ENCODE measurements at places on chromosomes 6 and 20.

DNA sequence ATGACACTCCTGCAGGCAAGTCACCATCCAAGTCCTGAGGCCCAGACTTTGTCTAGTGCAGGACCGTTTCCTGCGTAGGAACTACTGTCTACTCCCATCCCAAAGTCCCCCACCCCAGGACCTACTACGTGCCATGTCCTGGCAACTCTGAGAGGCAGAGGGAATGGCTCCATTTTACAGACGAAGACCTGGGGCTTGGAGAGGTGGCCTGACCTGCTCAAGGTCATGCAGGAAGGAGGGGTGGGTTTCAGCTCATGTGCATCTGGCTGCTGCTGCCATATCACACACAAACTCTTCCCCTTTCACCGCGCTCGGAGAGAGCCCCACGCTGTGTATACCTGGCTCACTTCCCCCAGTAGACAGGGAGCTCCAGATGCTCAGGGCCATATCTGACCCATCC is 1.2 kb upstream of the NOL4L start:
- no peak for DNase-seq

GRCh38 chr6:97913721-97914120 is 630.7 kb upstream of the MMS22L start:
- DNase-seq = no peak

DNA sequence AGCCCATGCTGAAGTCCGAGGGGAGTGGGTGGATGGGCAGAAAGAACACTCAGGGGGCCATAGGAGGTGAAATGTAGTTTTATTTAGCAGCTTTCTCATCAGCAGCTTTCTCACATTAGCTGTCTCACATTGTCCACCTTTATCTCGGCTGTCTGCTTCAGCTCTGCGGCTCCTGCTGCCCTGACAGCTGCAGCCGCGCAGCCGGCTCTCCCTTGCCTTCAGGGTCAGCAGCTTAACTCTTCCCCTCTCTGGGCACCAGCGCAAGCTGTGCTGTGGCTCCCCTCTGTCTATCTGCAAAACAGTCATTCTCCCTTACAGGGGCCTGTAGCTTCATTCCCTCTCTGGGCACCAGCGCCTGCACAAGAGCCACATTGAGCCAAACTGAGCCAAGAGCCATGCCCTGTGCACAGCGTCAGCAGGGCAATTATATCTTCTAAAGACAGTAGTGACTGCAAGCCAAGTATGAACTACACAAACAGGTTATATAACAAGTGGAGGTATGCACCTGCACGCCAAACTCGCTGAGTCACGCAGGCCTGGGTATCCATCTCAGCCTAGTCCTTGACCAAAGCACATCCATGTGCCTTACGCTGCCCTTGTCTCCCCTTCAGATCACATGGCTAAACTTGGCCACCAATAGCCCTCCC is 198.8 kb downstream of the EYA2 start:
- DNase-seq = no peak

DNA sequence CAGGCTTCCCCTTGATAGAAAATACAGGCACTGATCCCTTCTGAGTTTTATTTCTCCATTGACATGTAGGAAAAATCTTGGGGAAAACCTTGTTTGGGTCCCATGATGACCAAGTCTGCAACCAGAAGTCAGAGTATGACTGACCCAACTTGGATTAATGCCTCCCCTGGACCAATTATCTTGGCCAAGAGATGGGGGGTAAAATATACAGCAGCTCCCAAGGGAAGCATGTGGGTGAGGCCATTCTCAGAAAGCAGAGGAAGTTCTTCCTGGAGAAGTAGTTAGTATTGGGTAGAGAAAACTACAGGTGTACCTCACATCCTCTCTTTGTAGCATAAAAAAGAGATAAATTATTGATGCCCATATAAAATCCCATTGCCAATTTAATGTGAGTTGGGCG is 285.2 kb upstream of the PLCB4 start:
- DNase-seq = no peak

DNA sequence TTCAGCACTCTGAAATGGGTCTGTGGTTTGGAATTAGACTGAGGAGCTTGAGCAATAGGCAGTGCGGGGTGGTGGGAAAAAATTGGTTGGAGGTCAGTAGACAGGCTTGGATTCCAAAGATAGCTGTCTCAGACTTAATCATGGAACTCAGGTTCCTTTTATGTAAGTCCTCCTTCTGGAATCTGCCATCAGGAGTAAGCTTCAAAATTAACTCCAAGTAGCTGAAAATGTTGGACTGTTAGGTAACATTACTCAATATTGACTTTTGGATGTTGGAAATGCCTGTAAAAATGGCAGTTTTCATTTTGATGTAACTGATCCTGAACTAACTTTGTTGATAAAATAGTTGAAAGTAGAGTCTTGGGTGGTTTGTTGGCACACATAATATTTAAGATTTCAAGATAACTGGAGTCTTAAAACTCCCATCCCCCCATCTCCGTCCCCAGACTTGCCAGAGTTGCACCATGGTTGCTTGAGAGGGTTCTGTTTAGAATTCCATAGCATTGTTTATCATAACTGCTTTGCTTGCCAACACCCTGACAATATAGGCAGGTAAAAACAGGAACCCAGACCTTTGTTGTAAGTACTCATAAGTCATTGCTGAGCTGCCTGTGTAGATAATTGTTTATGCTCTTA is 83.0 kb downstream of the PHF20 start:
- DNase-seq = no peak

DNA sequence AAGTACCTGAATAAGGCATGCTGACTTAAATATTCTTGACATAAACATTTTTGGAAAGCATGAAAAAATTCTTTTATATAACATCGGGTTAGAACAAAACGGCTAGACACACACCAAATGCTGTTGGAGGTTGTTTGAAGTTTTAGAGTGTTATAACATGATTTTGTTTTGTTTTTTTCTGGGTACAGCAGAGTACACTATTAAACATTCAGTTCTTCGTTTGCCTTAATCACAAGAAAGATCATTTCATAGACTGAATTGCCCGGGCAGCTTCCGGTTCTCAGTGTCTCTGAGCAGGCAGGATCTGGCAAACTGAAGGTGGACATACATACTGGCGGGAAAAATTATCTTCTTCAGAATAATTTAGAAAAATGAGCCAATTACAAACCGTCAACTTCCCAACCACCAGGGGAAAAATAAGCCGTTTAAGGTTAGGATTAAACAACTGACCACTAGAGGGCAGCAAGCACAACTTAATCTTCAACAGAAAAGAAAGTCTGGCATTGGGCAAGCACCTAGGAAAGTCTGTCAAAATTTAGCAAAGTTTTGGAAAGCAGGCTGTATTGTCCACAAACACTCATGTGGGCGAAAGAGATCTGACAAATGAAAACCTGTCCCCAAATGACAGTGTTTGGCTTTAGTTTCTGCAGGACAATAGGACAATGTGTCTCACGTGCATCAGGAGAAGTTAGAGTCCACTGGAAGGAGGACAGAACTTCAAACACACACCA is 15.0 kb downstream of the ZNF217 start:
- peak; percentile 56 for DNase-seq

DNA sequence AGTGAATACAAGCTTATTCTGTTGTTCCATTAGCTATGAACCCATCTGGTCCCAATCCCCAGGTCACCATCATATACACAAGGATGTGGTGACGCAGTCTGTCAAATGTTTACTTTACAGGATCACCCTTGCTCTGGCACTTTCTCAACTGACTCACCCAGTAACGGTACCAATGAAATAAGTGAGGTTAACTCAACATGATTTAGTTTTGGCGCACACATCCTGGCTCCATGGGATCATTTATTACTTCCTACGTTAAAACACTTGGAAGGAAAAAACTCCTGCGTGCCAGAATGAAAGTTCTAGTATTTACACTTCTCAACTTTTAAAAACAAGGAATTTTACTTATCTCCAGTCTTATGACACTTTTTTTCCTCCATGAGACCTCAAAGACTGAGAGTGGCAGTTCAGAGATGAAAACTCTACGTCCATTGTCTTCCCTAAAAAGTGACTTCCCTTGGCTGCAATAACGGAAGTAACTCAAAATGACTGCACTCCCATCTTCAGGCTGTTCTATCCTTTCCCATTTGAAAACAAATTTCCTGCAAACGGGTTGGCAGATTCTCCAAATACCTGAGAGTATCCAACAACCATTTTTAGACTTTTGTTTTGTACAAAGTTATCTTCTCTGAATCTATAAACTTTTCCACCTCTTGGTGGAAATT is 15.9 kb downstream of the AGPAT4 start:
- DNase-seq = no peak

DNA sequence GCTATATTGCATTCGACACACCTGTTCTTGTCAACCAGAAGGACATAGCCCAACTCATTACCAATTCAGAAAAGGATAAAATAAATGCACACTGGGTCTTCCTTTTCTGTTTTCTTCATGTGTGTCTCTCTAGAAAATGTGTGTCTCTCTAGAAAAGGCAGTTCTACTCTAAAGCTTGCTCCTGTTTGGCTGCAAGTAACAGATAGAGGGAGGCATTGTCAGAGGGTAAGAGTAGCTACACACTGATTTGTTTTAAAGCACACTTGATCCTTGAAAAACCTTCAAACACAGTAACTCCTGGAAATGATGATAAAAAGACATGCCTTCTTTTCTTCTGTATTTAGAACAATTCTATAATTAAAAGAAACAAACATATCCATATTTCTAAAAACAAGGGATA is 21.3 kb downstream of the GRM1 start:
- DNase-seq = no peak

GRCh38 chr20:49288250-49288751 is 10.4 kb upstream of the ZNFX1 start:
- DNase-seq = no peak

DNA sequence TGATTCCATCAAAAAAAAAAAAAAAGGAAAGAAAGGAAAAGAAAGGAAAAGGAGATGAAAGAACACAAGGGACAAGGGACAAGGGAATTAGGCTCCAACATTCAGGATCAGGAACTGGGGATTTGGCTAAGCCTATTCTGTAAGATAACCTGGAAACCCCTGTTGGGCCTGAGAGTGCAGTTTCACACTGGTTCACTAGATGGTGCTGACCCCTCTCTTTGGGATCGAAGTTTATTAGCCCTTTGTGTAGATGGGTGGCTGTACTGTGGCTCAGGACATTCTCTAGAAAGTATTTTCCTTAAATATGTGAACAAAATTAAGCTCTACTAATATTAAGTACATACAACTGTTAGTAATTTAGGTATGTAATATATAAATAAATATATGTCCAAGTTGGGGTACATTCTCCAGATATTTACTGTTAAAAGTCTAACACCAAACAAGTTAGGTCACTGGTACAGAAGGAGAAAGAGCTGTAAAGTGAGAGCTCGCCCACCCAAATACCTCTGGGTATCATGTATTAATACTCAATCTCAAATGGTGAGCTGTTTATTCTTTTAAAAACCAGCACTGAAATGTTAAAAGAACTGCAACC is 6.3 kb downstream of the OR2A4 start:
- peak; percentile 63 for DNase-seq

- DNase-seq = no peak
Observed at GRCh38 chr6:14921170-14921569, 324.7 kb upstream of the JARID2 start.

DNA sequence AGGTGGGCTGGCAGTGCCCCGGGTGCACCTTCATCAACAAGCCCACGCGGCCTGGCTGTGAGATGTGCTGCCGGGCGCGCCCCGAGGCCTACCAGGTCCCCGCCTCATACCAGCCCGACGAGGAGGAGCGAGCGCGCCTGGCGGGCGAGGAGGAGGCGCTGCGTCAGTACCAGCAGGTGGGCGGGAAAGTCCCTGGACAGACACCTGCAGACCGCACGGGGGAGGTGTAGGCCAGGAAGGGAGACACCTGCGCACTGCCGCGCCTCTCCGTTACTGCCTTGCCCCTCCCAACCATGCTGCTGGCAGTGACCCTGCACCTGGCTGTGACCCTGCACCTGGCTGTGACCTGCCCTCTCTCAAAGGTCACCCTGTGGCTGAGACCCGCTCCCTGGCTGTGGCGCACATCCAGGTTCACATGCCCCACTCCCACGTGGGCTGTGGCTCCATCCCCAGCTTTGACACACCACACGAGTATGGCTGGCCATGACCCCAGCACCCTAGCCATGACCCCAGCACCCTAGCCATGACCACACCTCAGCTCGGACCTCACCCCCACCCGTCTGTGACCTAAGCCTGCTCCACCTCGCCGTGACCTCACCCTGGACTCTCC is 11.6 kb downstream of the RBCK1 start:
- no peak for DNase-seq

- DNase-seq = no peak
Observed at GRCh38 chr20:32244150-32244823, 33.2 kb upstream of the KIF3B start.

GRCh38 chr20:17992224-17992637 is 23.4 kb downstream of the MGME1 start:
- no peak for DNase-seq

DNA sequence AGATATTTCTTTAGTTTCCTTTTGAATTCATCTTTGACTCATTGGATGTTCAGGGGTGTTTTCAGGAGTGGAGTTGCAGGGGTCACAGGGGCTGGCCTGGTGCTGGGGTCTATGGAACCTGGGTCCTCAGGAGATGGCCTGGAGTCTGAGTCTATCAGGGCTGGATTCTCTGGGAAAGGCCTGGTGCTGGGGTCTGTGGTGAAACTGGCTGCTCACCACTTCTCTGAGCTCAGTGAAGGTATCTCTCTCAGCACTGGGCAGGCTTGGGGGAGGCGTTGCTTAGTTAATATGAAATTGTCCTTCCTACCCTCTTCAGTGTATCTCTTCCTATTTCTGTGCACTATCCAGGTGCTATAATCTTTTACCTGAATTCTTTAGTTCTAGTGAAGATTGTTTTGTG is 83.1 kb upstream of the SLC24A3 start:
- DNase-seq = no peak

DNA sequence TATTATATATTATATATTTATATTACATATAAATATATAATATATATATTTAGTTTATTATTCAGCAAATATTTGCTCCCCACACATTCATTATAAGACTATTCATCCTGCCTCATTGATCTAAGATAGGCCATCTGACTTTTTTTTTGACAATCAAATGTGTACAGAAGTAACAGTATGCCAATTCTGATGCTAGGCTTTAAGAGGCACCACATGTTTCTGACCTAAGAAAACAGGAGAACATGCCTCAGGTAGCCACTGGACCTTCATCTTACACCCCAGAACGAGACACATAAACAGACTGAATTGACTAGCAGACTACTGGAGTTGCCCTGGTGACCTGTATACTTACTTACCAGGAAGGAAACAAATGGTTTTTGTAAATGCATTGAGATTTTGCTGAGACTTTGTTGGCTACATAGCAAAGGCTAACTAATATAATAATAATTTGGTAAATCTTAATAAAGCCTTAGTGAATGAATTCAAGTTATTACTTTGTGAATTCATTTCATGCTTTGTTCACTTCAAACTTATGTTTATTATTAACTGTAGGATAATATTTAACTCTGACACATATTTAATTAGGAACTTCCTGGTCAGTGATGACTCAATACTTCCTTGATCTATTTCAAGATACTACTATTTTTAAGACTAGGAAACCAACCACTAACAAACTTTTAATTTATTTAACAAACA is 13.4 kb upstream of the MYO6 start:
- no peak for DNase-seq

Measured in 8988T (cell line).